ENCODE measurements at places on chromosomes 6 and 20. TPM values are rescaled to one million over a fixed set of nuclear protein-coding genes. Genes with fewer than 3 reads are reported as not detected.

EDN1 gene
- total RNA-seq, result 87.4 TPM

INSM1 gene
- total RNA-seq, result not detected

AFDN gene
- total RNA-seq, result 32.2 TPM

ZNF334 gene
- total RNA-seq, result 2.5 TPM

RBPJL gene
- not detected for total RNA-seq

ARMC12 gene
- total RNA-seq, result under 0.01 TPM

ACTL10 gene
- 2.7 TPM for total RNA-seq

ZSCAN23 gene
- total RNA-seq, result 3.9 TPM

SIM1 gene
- total RNA-seq, result under 0.01 TPM

ACSS1 gene
- total RNA-seq, result 6.8 TPM

PRPH2 gene
- 0.58 TPM for total RNA-seq

SLC25A27 gene
- total RNA-seq, result 1.5 TPM

SEMG1 gene
- not detected for total RNA-seq

CD40 gene
- total RNA-seq, result 14.9 TPM

UST gene
- total RNA-seq, result 26.8 TPM

TINAG gene
- not detected for total RNA-seq

SRC gene
- 11.0 TPM for total RNA-seq

SLC17A3 gene
- not detected for total RNA-seq

C6orf132 gene
- total RNA-seq, result 1.2 TPM

CALHM4 gene
- total RNA-seq, result 0.19 TPM

TMEM244 gene
- not detected for total RNA-seq

KIF16B gene
- 21.7 TPM for total RNA-seq

GPX5 gene
- not detected for total RNA-seq

ADGB gene
- not detected for total RNA-seq

MROH8 gene
- total RNA-seq, result 0.38 TPM

GHRH gene
- not detected for total RNA-seq

KIF13A gene
- total RNA-seq, result 56.2 TPM

ARFGEF3 gene
- 0.56 TPM for total RNA-seq

POU5F1 gene
- total RNA-seq, result 0.38 TPM

TREM1 gene
- 0.19 TPM for total RNA-seq

COL12A1 gene
- total RNA-seq, result 163 TPM

GPLD1 gene
- 0.28 TPM for total RNA-seq

RBL1 gene
- total RNA-seq, result 16.5 TPM

NFATC2 gene
- 0.19 TPM for total RNA-seq

CCN6 gene
- total RNA-seq, result not detected

OR2H2 gene
- total RNA-seq, result not detected

SULF2 gene
- 3.5 TPM for total RNA-seq

HLA-DMB gene
- 1.4 TPM for total RNA-seq

SNPH gene
- total RNA-seq, result 13.6 TPM

ABHD16B gene
- total RNA-seq, result not detected

GSTA3 gene
- not detected for total RNA-seq

SPEF1 gene
- 0.19 TPM for total RNA-seq

LHFPL5 gene
- total RNA-seq, result not detected

FAM184A gene
- total RNA-seq, result 0.85 TPM

Measured in regular cardiac myocyte (primary cell).